ENCODE measurements at places on chromosomes 3 and 15.

- DNase-seq: no peak
Observed at GRCh38 chr3:126811530-126811929, 107.5 kb downstream of the CHCHD6 start.

- DNase-seq: peak; percentile 97
Observed at GRCh38 chr15:101294731-101295606, at the start of gene SNRPA1. Gene SNRPA1 (minus strand): TSS chr15:101295248. CDS start chr15:101295178, 70 bp downstream.

- no peak for DNase-seq
Observed at GRCh38 chr15:99343881-99344551, 92.7 kb downstream of the LRRC28 start.

DNA sequence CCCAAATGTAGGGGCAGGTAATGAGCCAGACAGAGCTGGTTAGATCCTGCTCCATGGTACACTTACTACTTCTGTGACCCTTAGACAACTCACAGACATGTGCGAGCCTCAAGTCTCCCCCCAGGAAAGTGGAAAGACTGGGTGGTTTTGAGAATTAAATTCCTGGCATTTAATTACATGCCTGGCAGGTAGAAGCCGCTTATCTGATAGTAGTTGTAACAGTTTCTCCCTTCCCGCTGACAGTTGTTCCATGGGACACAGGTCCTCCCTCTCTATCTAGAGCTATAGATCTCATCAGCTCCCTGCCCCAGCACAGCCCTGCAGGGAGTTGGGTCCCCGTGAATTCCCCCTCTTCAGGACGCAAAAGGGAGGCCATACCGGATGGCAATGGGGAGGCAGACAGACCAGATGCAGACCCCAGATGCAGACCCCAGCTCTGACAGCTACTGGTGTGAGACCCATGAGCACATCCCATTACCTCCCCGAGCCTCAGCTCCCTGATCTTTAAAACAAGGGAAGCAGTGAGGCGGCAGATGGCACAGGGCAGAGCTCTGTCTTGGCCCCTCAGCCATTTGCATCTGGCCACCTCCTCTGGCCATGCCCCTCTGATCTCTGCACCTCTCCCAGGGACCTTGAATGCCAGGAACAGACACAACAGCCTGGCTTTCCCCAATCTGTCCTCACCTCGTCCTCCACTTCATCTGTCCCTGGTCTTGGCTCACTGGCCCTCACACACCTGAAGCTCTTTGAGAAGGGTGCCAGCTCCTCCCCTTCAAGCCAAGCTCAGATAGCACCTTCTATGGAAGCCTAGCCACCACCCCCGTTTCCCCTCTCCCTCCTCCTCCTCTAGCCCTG is 34.1 kb upstream of the NR2C2 start:
- DNase-seq: no peak

- no peak for DNase-seq
Observed at GRCh38 chr15:89864958-89865739, 28.6 kb downstream of the AP3S2 start.

- no peak for DNase-seq
Observed at GRCh38 chr3:139104062-139104461, 59.4 kb upstream of the PRR23C start.

GRCh38 chr3:27573780-27574437 is 89.7 kb upstream of the SLC4A7 start:
- DNase-seq: no peak

GRCh38 chr3:38421679-38422336 is 31.9 kb upstream of the ACVR2B start:
- DNase-seq: no peak

DNA sequence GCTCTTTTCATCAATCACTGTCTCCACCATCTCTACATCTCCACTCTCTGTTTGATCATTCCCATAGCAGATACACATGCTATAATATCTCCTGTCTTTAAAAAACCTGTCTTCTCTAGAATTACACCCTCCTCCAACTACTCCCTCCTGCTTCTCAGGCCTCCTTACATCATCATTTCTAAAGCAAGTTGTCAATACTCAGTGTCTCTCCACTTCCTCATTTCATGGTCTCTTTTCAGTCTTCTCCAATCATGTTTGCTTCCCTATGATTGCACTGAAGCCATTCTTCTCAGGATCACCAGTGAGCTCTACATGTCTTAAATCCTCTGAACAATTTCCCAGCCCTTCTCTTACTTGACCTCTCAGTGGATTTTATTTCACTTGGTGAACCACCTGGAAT is 87.0 kb upstream of the ZNF280D start:
- no peak for DNase-seq

DNA sequence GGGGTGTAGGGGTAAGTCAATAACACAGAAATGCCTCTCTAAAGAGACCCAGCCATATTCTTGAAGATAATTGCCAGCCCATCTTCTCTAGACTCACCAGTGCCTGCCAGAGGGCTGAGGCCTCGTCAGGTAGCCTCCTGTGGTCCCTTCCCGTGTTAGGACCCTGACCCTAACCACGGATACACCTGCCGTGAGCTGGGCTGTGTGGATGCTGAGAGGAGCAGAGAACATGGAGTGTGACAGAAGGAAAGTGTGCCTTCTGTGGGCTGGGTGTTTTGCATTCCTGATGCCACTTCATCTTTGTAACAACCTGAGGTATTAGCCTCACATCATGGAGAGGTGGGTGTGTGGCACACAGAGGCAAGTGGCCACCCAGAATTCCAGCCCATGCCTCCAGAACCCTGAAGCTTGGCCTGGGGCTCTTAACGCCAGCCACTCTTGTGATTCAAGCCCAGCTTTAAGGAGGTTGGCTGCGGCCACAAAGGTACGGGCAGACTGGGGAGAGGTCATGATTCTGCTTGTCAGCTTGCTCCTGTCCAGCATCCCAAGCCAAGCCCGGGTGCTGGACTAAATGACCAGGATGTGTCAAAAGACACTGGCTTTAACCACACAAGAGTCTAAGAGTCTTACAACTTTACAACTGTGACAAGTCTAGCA is 21.1 kb upstream of the ABTB1 start:
- no peak for DNase-seq

DNA sequence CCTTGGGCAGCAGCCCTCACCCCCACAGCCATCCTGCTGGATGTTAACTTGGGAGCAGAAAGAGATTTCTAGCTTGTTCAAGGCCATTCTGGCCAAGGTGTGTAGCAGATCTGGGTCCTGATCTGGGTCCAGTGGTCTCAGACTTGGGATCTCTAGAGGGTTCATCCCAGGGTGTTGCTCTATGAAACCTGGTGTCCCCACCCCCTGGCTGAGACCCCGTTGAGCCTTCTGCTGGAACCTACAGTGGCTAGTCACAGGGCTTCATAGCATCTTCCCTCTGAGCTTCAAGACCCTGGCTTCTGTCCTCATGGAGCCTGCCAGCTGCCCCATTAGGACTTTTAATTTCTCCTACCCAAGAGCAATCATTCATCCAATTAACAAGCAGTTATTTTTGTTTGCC is 64.3 kb downstream of the EPHB1 start:
- no peak for DNase-seq

DNA sequence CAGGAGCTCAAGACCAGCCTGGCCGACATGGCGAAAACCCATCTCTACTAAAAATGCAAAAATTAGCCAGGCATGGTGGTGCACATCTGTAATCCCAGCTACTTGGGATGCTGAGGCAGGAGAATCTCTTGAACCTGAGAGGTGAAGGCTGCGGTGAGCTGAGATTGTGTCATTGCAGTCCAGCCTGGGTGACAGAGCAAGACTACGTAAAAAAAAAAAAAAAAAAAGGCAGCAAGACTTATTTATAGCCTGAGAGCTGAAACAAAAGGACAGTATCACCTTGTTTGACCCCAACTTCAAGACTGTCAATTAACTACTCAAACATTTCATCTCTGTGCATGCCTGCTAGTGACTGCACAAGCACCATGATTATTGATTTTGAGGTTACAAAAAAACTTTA is 478.9 kb upstream of the GBE1 start:
- no peak for DNase-seq

GRCh38 chr3:196700801-196701200 is 11.2 kb downstream of the CEP19 start:
- DNase-seq: no peak

DNA sequence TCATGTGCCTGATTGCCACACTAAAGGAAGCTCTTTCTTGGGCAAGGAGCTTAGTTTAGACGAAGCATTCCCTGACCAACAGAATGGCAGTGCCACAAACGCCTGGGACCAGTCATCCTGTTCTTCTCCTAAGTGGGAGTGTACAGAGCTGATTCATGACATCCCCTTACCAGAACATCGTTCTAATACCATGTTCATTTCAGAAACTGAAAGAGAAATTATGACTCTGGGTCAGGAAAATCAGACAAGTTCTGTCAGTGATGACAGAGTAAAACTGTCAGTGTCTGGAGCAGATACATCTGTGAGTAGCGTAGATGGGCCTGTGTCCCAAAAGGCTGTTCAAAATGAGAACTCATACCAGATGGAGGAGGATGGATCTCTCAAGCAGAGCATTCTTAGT is 18.4 kb downstream of the SENP5 start:
- no peak for DNase-seq

- no peak for DNase-seq
Observed at GRCh38 chr3:106522397-106522796, 653.6 kb upstream of the CBLB start.

- no peak for DNase-seq
Observed at GRCh38 chr15:69236505-69236904, 62.2 kb upstream of the PAQR5 start.

GRCh38 chr3:22506871-22507270 is 696.3 kb upstream of the UBE2E2 start:
- DNase-seq: no peak

DNA sequence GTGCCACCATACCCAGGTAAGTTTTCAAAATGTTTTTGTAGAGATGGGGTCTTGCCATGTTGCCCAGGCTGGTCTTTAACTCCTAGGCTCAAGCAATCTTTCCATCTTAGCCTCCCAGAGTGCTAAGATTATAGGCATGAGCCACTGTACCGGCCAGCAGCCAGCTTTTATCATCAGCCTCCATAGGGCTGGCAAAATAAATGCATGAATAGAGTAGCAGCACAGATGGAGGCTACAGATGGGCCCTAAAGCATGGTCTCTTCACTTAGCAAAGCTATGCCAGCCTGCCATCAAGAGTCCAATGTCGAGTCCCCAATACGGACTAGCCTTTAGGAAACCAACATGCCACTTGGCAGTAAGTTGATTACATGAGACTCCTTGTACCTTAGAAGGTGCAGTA is 63.8 kb downstream of the CNTN3 start:
- DNase-seq: no peak

DNA sequence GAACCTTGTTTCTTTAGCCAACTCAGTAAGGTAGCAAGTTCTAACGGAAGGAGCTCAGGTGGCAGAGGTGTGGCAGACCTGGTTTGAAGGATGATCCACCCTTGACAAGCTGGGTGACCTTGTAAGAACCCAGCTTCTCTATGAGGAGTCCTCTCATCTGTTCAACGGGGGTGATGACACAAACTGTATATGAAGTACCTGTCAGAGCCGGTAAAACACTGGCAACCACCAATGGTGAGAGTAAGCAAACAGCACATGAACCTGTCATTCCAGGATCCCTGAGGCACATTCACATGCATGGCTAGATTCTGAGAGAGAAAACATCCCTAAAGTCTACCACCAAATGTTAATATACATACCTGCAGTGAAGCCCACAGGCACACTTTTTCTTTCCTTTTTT is 2.4 kb downstream of the SCAP start:
- DNase-seq: no peak

DNA sequence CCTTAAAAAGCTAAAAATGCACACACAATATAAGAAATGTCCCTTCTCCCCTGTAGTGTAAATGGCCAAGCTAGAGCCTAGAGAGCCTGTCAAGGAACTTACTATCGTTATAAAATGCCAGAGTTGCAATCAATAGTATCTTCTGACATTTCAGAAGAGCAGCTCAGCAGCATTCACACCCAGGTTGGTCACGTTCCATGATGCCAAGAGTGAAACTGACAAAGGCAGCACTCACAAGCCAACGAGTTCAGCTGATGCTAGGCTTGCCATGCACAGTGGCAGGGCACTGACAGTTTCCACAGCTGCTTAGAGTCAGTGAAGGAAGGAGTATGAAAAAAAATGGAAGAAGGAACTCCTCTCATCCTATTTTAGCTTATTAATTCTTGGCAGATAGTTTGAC is 331.4 kb upstream of the CCDC54 start:
- no peak for DNase-seq

DNA sequence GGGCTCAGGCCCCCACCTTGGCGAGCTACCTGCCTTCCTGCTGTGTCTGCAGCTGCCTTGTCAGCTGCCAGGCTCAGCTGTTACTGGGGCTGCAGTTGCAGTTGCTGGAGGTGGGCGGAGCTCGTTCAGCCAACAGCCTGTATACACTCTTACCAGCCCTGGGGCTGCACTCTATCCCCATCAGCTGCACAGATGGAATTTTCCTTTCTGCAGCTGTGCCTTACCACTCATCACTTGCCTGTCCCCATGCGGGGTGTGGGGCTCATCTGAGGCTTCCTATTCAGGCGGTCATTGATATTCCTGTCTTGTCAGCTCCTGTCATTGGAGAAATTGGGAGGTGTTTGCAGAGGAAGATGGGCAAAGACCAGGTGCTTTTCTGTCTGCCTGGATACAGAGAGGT is 9.1 kb upstream of the SYN2 start:
- no peak for DNase-seq

- DNase-seq: no peak
Observed at GRCh38 chr3:178353006-178353694, 183.1 kb upstream of the KCNMB2 start.

DNA sequence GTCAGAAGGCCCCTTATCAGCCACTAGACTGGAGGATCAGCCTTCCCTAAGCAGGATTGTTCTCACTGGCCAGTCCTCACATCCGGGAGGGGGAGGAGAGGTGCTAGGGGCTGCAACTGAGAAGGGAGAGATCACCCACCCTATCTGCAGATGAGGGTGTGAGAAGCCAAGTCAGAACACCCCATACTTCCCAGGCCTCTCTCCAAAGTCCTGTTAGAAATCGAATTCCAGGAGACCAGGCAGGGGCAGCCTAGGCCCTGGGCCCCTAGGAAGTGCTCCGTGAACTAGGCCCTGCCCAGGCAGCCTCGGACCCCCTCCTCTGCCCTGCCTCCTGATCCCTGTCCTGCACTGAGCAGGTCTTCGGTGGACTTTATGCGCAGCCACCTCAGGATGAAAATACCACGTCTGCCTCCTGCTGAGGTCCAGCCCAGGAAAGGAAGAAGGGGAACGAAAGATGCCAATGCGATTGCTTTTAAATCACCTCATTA is 933 bp downstream of the DZIP1L start:
- no peak for DNase-seq

Measured in right kidney (tissue), 9 donors.